ENCODE measurements at places on chromosomes 2 and 18. TPM values are rescaled to one million over a fixed set of nuclear protein-coding genes. Genes with fewer than 3 reads are reported as not detected.
A peak's percentile ranks its signal among the peaks of the same experiment; 100 is the strongest.

GRCh38 chr2:115389898-115390565 is 947.6 kb downstream of the DPP10 start:
- DNase-seq, result no peak

GRCh38 chr2:213959589-213959988 is 451.3 kb upstream of the VWC2L start:
- no peak for DNase-seq

DNA sequence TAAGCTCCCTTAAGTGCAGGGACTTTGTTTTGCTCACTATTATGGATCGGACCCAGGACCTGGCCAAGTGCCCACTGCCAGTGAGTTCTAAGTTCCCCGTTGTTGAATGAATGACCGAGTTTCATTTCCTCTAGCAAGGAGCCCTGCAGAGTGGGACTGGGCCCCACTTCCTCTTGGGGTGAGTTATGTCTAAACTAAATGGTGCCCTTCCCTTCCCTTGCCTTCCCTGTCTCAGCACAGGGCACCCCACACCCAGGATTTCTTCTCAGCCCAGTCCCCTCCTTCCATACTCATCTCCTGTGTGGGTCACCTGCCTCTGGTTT is 195.3 kb upstream of the HS6ST1 start:
- DNase-seq, result no peak

DNA sequence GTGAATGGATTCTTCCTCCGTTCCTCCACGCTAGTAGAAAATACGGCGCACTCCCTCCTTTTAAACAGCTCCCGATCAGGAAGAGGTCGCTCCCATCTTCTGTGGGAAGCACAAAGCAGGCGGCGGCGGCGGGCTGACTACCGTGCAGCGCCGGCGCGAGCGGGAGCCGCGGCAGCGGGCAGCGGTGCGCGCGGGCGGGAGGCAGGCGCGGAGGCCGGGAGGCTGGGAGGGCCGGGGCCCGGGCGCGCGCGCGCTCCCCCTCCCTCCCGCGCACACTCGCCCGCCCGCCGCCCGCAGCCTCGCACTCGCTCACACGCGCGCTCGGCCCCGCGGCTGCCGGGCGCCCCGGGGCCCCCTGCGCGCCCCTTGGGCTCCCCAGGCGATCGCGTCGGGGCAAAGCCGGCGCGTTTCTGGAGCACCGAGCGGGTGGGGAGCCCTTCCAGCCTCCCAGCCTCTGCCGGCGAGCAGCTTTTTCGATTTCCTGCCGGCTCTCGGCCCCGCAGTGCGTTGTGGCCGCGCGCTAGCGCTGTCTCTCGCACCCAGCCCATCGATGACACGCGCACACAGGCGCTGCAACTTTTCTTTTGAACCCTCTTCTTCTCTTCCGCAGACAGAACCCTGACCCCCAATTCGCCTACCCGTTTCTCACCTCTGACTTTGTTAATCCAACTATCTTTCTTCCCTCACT is at the start of gene SLC8A1:
SLC8A1 (minus strand) TSS at position 173 of the 688 bp plus-strand sequence.
- DNase-seq, result no peak

GRCh38 chr18:28120828-28121515 is 56.0 kb downstream of the CDH2 start:
- no peak for DNase-seq

DNA sequence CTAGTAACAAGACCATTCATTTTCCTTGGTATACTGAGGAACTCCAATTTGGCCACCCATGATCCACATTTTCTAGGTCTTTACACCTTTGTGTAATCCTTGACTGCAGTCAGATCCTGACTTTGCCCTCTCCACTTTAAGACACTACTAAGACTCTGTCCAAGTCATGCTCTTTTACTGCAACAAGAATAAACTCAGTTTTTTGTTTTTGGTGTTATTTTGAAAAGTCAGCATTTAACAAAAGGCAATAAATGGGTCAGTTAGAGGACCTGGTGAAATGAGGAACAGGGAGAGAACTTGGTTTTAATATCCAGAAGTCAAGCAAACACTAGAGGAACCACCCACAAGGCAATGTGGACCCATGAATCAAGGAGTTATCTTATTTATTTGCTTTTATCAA is 252.2 kb upstream of the RBBP8 start:
- DNase-seq, result no peak

GRCh38 chr2:62152000-62152399 is 43.9 kb upstream of the B3GNT2 start:
- DNase-seq, result no peak

DNA sequence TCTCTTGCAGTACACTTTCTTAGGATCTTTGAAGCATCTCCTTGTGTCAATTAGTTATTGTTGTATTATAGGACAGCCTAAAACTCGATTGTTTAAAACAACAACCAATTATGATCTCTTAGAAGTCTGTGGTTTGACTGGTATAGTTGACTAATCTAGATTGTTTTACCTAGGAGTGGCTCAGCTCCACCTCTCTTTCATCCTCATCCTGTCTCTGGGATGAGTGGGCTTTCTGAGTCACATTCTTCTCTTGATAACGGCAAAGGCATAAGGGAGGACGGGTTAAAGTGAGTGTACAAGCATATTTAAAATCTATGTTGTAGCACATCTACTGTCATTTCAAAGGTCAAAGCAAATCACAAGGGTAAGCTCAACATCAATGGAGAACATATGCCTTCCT is 102.3 kb upstream of the GULP1 start:
- no peak for DNase-seq

GRCh38 chr2:64453770-64454385 is at the start of gene LGALSL:
Gene LGALSL, plus strand, starts transcription at chr2:64454162. Its CDS starts 384 bp downstream, at chr2:64454546.
- peak; percentile 88 for DNase-seq

GRCh38 chr2:232162187-232162586 is 200.7 kb downstream of the DIS3L2 start:
- DNase-seq, result no peak

- DNase-seq, result no peak
Observed at GRCh38 chr2:180778291-180778690, 202.1 kb upstream of the UBE2E3 start.

DNA sequence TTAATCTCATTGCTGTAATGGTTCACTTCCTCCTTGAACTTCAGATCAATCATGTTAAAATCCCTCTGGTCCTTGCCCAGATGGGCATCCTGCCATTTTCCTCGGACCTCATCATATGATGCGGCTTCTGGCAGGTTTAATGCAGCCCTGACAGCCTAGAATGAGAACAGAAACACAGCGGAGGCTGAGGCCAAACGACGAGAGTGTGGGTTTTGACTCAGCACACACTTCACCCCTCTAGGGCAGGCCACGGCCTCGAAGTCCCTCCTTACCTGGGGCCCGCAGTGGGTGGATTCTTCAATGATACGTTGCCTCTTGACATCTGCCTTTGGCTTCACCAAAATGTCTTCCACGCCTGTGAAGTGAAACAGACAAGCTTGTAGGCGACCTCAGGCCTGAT is 56.8 kb downstream of the POLR1A start:
- DNase-seq, result peak; percentile 74

GRCh38 chr2:72533765-72534164 is 292.1 kb downstream of the EXOC6B start:
- no peak for DNase-seq

GRCh38 chr2:174632841-174633622 is 35.4 kb upstream of the WIPF1 start:
- DNase-seq, result no peak

GRCh38 chr2:51031021-51031780 is 731 bp downstream of the NRXN1 start:
- DNase-seq, result no peak

DNA sequence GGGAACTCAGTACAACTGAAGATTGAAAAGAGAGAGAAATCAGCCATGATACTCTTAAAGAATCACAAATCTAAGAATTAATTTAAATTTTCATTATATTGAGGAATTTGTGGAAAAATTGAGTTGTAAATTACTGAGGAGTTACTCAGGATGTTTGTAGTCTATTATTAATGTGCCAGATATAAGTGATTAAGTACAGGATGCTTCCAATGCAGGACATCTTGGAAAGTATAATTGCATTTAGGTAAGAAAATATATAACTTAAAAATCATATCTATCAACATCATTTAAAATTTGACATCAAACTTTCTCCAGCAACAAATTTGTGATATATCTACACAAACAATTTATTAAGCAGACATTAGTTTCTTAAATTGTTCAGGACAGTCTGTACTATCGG is 1.3 kb downstream of the CALCRL start:
- no peak for DNase-seq

- no peak for DNase-seq
Observed at GRCh38 chr2:67719351-67719750, 322.2 kb downstream of the ETAA1 start.

- no peak for DNase-seq
Observed at GRCh38 chr2:101162561-101163330, 11.6 kb upstream of the TBC1D8 start.

DNA sequence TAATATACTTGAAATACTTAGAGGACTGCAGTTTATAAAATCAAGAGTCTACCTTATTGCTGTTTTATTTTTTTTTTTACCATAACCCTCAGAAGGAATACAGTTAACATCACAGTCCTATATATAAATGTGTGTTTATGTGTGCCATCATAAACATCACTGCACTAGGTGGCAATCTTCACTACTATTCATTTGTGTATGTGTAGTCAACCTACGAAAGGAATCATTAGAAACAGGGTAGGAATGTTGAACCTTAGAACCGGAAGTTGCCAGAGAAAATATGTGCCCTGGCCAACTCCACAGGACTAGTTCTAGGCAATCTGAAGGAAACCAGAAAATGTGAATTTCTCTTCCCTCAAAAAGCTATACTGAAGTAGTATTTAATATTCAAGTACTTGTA is 3.4 kb downstream of the GEN1 start:
- DNase-seq, result no peak

DNA sequence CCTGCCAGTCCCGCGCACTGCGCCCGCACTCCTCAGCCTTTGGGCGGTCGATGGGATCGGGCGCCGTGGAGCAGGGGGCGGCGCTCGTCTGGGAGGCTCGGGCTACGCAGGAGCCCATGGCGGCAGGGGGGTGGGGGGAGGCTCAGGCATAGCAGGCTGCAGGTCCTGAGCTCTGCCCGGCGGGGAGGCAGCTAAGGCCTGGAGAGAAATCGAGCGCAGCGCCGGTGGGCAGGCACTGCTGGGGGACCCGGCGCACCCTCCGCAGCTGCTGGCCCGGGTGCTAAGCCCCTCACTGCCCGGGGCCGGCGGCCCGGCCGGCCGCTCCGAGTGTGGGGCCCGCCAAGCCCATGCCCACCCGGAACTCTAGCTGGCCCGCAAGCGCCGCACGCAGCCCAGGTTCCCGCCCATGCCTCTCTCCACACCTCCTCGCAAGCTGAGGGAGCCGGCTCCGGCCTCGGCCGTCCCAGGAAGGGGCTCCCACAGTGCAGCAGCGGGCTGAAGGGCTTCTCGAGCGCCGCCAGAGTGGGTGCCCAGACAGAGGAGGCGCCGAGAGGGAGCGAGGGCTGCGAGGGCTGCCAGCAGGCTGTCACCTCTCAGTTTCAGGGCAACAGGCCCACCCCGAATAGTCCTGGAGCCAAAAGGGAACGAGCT is 74.1 kb downstream of the PSMG2 start:
- peak; percentile 73 for DNase-seq

DNA sequence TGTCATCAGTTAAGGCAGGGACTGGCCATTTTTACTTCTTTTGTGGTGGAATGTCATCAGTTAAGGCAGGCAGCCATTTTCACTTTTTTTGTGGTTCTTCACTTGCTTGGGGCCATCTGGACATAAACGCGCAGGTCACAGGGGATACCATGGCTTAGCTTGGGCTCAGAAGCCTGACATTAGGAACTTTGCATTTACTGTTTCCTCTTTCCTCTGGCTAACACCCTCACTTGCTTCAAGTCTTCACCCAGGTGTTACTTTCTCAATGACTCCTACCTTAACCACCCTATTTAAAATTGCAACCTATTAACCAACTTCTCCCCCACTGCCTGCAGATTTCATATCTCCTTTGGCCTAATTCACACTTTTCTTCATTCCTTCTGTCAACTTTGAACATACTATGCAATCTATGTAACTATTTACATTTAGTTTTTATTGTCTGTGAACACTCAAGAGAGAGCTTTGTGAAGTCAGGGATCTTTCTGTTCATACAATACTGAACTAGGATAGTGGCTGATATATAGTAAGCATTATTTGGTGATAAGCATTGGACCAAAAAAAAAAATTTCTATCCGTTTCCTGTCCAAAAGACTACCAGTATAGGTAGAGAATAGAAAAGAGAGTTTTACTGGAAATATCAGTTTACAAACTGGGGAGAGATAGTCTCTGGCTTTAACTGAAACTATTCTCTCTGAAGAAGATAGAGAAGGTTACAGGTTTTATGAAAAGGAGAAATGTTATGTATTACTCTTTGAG is 600.1 kb upstream of the ZNF804A start:
- no peak for DNase-seq

DNA sequence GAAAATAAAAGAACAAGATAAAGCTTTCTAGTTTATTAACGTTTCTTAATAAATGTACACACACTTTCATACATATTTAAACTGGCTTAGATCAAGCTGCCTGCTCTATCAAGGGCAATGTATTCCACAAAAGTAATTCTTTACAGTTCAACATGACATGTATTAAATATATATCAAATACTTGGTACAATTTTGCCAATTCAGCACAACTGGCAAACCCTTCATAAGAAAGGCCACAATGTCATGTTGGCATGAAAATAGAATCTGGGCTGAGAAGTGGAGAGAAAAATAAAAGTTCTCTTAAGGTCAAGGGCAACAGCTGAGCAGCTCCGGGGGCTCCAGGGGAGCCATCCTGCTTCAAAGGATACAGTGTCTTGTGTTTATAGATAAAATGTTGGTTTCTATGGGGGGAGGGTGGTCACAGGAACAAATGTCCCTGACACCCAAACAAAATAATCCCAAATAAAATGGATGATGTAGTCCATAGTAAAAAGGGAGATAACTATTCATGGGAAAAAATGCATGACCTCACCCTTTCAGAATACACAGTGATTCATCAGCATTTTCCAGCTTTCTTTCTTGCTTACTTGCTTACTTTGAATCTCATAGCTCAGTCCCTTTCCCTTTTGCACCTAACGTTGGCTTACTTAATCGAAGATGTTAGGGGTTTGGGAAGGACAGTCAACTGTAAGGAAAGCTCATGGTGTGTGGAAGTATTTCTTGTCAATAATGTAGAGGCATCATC is 494.9 kb downstream of the NYAP2 start:
- no peak for DNase-seq

- DNase-seq, result no peak
Observed at GRCh38 chr2:100244881-100245605, 77.3 kb downstream of the LONRF2 start.

DNA sequence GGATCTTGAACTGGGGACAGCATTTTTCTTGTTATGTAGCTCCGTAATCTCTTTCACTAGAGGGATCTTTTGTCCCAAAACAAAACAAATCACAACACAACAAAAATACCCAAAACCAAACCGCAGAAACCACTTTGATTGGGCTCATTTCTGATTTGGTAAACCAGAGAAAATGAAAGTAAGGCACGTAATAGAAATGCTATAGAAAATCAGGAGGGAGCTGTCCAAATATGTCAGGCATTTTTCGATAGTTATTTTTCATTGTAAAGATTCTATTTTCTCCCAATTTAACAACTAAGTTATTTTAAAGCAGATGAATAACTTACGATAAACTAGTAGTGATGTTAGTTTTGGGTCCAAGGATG is 406.5 kb downstream of the XIRP2 start:
- no peak for DNase-seq

Gene LGALSL
- 4.9 TPM for total RNA-seq

Gene NT5DC4
- total RNA-seq, result not detected

Gene ACVR1
- total RNA-seq, result 9.8 TPM

Gene GRB14
- total RNA-seq, result 13.2 TPM

Gene GKN1
- 8.0 TPM for total RNA-seq

Gene SOWAHC
- total RNA-seq, result 3.5 TPM

Gene SMCHD1
- 32.7 TPM for total RNA-seq

Gene C1GALT1C1L
- 0.55 TPM for total RNA-seq

Gene SLC19A3
- 1.3 TPM for total RNA-seq

Gene AQP4
- 0.46 TPM for total RNA-seq

Data from pancreas (tissue), 10 donors.